Activated T-helper 9 cell treated with anti-CD3 and anti-CD28 coated beads, Interleukin-2, amount 50 U/mL, for 16 hours (primary cell): ENCODE measurements at places on chromosomes 5 and 9.
A peak's percentile ranks its signal among the peaks of the same experiment; 100 is the strongest.

DNA sequence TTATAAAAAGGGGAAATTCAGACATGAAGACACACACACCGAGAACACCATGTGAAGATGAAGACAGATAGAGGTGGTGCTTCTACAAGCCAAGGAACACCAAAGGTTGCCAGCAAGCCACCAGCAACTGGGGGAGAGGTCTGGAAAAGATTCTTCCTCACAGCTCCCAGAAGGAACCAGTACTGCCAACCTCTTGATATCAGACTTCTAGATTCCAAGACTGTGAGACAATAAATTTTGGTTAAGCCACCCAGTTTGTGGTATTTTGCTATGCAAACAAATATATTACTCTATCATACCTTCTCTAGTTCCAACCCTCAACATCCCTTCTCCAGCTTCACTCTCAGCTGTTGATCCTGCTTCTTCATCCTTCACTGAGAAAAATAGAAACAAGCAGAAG lies 451.1 kb downstream of the EBF1 start:
- no peak for DNase-seq

DNA sequence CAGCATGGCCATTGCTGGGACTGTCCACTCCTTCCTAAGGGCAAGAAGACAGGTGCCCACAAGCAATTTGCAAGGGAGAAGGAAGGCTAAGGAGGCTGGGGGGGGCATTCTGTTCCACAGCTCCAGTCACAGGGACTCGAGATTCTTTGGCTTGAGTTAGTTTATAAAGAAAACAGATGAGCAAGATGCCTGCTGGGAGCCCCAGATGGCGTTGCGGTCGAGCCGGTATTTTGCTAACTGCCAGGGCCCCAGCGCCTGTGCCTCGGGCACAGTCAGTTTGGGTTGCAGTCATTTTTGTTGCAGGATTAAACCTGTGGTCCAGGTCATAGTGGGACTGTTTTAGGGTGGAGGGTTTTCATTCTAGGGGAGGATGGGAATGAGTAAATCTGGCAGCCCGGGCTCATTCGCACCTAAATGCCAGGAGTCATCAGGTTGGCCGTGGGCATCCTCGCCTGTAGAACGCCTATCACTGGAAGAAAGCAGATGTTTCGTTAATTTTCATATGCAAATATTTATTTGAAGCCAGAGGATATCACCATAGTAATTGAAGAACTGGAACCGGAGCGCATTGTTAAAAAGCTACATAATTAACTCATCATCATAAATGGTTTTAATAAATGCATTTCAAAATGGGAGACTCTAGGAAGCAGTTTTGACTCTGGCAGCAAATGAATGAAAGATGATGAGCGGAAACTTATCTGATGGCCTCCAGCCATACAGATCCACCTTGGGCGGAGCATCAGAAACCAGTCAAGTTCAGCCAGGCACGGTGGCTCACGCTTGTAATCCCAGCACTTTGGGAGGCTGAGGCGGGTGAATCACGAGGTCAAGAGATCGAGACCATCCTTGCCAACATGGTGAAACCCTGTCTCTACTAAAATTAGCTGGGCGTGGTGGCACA lies 87.1 kb upstream of the FCN2 start:
- no peak for DNase-seq

GRCh38 chr9:127905788-127906191 lies 6.4 kb upstream of the ST6GALNAC6 start:
- peak; percentile 57 for DNase-seq

DNA sequence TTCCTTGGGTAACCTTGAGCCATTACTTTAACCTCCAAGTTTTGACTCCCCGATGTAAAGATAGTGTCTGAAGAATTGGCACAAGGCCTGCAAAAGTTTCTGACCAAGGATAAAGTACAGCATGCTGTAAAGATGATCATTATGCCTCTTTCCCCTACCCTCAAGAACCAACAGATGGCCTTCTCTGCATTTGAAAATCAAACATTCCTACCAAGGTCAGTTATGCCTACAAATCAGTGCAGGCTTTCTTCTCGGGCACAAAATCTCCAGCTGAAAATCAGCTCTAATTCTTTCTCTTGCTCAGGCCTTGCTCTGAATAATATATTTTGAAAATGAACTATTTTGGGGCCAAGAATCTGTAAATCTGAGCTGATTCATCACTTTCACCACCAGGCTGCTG lies 59.7 kb downstream of the PPP2R2B start:
- DNase-seq = no peak

- no peak for DNase-seq
Observed at GRCh38 chr5:132423438-132423898, 54.0 kb downstream of the SLC22A5 start.

GRCh38 chr5:103519550-103519949 lies 43.0 kb downstream of the NUDT12 start:
- DNase-seq = no peak

DNA sequence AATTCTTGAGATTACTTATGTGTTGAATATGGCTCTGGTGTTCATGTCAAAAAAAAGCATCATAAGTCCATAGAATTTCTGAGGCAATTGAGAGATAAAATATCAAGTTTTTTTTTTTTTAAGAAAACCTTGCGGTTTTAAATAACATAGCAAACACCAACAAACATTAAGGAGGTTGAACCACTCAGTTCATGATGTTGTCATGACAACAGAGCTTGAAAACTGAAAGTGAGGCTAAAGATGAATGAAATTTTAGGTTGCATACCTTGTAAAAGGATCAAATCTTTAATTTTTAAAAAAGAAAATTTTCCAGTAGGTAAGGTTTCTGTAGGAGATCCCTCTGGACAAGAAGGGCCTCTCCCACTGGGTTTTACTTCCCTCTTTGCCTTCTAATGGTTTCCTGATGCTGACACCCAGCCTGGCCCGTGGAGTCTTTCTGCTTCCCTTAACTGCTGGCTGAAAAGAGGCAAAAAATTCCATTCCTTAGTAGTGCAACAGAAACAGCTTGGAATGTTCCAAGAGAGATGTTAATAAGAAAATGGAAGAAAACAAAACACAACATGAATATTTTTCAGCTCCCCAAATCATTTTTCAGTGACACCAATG lies 60.0 kb upstream of the FER start:
- DNase-seq = no peak

- DNase-seq = no peak
Observed at GRCh38 chr5:91928754-91929521, 545.8 kb upstream of the ARRDC3 start.

GRCh38 chr5:126741361-126741760 lies 35.6 kb upstream of the LMNB1 start:
- DNase-seq = no peak
